PC-3 (cell line): ENCODE measurements at places on chromosomes 5 and 9.

DNA sequence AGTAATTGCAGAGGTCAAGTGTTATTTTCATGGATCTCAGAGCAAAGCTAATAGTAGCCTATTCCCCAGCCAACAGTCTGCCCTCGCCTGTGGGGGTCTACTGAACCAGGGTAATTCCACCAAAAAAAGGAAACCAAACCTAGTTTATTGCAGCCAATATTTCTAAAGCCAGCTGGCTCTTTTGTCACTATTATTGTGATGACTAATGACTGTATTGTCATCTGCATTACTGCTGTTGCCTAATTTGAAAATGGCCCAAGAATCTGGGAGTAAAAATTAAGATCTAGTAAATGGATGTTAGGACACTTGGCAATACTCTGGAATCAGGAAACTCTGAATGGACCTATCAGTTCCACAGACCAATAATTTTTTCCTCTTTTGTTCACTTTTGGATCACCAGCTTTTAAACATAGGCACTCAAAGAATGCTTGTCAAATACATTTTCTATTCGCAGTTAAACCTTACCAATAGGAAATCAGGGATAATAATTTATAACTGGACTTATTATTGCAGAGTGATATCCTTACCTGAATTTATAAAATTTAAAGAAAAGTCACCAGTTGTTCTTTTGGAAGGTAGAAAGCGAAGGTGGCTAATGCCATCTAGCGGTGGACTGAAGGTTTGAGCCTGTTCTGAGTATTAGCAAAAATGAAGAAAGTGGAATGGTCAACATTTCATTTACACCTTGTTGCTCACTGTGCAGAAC, 69.2 kb downstream of the SYK start:
- DNase-seq, result peak; percentile 59

DNA sequence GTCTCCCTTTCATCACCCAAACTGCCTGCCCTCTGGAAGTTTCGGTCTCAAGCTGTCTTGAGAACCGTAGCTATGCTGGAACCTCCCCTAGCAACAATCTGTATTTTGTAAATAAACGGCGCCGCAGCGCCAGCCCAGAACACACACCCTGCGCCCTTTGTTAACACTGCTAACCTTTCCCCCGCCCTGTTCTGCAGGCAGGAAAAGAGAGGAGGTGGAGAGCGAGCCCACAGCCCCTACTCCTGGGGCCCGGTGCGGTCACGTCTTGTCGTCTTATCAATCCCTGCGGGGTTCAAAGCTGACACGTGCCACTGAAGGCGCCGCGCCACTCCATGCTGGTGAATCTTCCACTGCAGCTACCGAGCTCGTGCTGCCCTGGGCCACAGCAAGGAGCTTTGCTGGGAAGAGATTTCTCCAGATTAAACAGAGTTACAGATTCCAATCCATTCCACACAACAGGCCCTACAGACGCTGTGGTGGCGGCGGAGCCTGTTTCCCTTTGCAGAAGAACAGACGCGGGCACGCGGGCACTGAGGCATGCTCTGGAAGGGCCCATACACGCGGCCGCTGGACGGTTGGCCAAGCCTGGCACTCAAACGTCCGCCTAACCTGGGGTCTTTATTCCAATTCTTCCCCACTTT, 25.3 kb downstream of the ZDHHC11B start:
- DNase-seq, result peak; percentile 57

DNA sequence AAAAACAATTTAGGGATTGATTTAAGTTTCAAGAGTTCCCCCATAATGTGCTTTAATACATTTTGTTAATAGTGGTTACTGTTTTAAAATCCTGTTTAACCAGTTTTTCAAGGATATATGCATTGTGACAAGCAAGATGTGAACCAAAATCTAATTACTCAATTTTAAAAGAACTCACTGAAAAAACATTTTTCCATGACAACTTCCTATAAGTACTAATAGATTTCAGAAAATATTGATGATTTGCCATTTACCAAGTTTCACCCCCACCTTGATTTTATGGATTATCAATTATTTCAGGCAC, 4.9 kb upstream of the DNAJC21 start:
- DNase-seq, result peak; percentile 34

- DNase-seq, result no peak
Measured at GRCh38 chr5:133853646-133854365, 114.6 kb downstream of the C5orf15 start.

DNA sequence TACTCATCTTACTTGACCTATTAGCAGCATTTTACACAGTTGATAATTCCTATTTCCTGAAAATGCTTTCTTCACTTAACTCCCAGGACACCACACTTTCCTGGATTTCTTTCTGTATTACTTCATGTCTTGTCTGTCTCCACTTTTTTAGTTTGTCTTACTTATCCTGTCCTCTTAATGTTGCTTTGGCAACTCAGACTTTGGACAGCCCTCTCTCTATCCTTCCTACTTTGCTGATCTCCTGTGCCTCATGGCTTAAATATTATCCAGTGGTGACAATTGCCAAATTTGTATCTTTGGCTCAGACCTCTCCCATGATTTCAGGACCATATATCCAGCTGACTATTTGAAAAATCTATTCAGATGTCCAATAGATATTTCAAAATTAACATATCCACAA, 39.8 kb upstream of the NUDT12 start:
- no peak for DNase-seq

- no peak for DNase-seq
Measured at GRCh38 chr5:118687661-118688621, 300.4 kb downstream of the DTWD2 start.

GRCh38 chr5:159003045-159004030, 96.4 kb downstream of the EBF1 start:
- peak; percentile 77 for DNase-seq

GRCh38 chr5:143210576-143210975, 192.9 kb downstream of the NR3C1 start:
- no peak for DNase-seq

DNA sequence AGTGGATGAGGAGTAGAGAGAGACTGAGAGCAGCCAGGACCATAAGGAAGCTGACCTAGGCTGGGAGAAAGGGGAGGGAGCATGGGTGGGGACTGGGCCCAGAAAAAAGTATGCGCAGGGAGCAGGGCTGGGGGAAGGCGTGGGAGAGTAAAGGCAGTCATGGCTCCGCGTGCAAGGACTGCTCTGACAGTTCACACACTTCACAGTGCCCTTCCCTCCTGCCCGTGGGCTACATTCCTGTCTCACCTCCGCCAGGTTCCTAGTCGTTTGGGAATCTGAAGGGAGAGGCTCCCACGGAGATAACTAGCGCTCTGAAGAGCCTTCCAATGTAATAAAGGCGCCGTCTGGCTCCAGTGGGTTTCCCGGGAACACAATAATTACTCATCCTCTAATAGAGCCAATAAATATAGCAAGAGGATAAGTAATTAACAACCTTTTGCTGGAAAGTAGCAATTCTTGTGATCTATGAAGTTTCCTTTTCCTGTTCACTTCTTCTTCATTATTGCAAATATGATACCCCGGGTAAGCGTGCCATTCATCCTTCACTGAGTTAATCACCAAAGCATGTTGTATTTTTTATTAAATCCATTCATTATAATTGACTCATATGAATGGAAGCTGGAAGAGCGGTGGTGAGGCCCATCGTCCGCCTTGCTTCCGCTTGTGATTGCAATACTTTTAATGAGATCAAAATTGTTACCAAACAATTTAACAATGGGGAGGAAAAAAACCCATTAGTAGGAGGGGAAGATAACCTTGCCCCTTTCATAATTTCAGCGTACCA, 39.3 kb downstream of the TTLL11 start:
- no peak for DNase-seq

DNA sequence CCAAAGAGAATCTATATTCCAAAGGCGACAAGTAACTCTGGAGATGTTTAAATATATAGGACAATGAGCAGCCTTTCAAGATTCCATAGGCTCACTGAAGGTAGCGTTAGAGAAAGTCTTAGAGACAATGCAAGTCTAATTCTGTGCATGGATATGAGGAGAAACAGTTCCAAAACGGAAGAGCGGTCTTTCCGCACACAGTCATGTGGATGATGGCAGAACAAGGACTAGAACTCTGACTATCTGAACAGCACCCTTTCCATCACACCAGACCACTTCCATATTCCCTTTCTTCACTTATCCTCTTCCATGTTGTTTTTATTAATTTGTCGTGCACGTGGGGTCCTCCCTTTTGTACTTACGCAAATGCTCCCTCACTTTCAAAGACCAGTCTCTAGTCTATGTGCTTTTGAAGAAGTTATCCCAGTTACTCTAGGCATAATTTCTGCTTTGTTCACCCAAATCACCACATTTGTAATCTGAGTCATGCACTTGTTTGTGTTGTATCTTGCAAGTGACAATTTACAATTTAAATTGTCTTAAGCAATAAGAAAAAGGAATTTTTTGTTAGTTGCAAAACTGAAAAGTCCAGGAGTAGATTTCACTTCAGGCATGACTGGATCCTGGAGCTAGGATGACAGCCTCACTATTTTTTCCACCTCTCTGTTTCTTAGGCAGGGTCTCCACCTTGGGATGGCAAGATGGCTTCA, 116.0 kb upstream of the ADRA1B start:
- DNase-seq, result no peak

- DNase-seq, result peak; percentile 13
Measured at GRCh38 chr9:104608336-104608735, 2.9 kb upstream of the OR13C2 start.

DNA sequence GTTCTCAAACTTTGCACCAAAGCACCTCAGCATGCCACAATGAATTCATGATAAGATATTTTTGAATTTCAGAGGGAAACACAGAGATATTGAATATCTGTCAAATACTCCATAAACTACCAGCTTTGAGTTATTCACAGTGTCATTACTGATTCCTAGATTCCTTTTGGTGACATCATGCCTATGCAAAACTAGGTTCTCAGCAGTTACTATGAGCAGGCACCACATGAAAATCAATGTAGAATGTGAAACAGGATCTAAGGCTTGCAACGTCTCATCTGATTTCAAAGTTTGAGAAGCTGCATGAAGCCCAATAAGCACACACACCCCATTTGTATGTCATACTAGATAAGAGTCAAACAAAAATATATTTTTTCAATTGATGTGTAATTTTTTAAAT, 426.5 kb downstream of the NR2F1-AS1 start:
- no peak for DNase-seq

GRCh38 chr5:67880511-67880805, 335.1 kb upstream of the PIK3R1 start:
- no peak for DNase-seq

DNA sequence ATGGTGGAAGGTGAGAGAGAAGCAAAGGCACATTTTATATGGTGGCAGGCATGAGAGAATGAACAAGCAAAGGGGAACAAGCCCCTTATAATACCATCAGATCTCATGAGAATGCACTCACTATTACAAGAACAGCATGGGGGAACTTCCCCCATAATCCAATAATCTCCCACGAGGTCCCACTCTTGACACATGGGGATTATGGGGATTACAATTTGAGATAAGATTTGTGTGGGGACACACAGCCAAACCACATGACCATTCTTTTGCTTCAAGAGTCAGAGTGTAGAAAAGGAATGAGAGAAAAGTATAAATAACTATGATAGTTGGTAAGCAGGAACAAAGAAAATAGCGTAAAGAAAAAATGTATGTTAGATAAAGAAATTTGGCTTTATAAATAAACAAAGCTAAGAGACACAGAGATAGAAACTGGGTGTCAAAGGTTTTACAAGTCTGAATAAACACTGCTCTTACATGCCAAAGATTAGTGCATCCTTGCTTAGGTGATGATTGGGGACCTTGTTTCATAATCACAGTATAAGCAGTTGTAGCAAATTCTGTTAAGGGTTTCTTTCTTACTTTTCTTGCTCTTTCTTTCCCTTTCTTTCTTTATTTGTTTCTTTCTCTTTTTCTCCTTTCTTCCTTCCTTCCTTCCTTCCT, 91.9 kb upstream of the PAPPA start:
- DNase-seq, result no peak

DNA sequence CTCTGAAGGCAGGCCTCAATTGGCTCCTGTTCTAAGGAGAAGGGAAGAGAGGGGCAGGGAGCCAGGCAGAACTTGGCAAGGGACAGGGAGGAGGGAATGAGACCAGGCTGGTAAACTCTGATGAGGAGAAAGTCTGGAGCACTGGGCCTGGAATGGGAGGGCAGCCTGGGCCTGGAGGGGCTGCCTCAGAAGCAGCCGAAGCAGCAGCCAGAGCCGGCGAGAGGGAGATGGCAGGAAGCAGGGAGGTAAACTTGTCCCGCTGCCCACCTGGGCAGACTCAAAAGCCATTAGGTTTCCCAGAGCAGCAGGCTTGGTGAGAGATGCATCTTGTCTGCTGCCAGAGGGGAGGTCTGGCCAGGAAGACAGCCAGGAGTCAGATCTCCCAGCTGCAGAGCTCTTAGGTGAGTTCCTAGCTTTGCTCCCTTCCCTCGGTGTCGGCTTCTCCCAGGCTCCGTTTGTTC, 37.0 kb upstream of the CRB2 start:
- DNase-seq, result no peak

GRCh38 chr9:115267790-115268189, 149.8 kb upstream of the TNC start:
- DNase-seq, result peak; percentile 11

DNA sequence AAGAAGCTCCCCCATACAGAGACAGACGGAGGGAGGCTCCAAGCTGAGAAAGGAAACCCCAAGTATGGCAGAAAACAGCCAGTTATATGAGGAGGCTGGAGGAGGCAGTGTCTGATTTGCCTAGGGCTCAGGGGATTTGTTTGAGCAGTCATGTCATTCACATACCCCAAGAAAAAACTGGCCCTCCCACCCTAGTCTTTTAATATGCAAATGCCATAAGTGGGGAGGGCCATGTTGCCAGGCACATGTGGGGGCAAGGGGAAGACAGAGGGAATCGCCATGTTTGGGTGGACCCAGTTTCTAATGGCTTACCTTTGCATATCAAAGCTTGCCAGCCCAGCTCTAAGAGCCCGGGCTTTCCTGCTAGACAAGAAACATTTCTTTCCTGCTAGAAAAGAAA, 1163.8 kb downstream of the TAF11L14 start:
- no peak for DNase-seq

GRCh38 chr5:138706655-138707480, 46.4 kb upstream of the CTNNA1 start:
- peak; percentile 52 for DNase-seq

GRCh38 chr9:76603931-76604570, 145.1 kb downstream of the GCNT1 start:
- no peak for DNase-seq

DNA sequence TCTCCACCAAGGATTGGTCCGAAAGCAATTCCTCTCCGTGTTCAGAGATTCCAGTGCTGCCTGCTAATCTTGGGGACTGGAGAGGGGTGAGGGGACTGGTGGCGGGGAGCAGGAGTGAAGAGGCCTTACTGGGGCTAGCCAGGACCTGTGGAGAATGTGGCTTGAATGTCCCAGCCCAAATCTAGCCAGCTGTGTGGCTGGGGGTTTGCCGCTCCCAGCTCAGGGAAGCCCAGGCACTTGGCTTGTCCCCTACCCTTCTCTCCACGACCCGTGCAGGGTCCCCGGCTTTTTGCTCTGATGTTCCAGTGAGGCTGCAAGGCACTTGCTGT, 2.4 kb downstream of the N4BP3 start:
- no peak for DNase-seq

- DNase-seq, result no peak
Measured at GRCh38 chr9:92917176-92917800, 30.0 kb upstream of the FGD3 start.
